Stimulated activated CD8-positive, alpha-beta memory T cell treated with anti-CD3 and anti-CD28 coated beads, Interleukin-15, amount 100 ng/mL, for 48 hours (primary cell): ENCODE measurements at places on chromosomes 7 and 10.

DNA sequence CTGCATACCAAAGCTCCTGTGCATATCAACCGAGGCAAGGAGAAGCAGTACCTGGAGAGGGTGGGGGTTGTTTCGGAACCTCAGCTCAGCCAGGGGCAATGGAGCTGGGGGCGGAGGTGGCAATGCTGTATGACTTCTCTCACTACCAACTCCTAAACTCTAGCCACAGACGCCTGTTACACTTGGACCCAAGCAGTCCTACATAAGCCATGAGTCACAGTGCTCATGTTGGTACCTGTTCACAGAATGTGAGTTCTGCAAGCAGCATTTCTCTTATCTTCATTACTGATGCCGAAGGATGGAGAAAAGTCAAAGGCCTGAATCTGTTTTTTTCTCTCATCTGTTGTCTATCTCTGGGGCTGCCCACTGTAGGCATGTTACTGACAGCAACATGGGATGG lies 3.2 kb upstream of the RAB18 start:
- DNase-seq: no peak

GRCh38 chr10:30893208-30893607 lies 138.5 kb downstream of the ZNF438 start:
- DNase-seq: no peak

DNA sequence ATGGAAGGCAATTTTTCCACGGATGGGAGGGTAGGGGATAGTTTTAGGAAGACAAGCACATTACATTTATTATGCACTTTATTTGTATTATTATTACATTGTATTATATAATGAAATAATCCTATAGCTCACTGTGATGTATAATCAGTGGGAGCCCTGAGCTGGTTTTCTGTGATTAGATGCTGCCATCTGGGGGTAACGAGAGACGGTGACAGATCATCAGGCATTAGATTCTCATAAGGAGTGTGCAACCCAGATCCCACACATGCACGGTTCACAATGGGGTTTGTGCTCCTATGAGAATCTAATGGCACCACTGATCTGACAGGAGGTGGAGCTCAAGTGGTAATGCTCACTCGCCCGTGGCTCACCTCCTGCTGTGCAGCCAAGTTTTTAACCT lies 103.9 kb upstream of the STK17A start:
- no peak for DNase-seq

DNA sequence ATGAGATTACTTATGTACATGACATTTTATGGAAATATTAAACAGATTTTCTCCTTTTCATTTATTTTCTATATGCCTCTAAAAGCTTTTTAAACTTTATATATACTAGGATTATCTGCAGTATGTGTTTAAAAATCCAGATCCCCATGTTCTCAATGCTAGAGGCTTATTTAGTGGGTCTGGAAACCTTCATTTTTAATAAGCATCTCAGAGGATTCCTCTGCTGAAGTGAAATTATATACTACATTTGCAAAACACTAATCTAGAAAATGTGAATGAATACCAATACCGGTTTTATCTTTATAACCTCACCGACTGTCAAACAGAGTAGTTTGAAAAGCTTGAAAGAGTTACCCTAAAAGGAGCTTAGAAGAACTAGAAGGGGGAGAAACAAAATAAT lies 863.8 kb upstream of the ZWINT start:
- DNase-seq: no peak

- no peak for DNase-seq
These were observed 84.7 kb downstream of the TMEM178B start for GRCh38 chr7:141158561-141158960.

- DNase-seq: no peak
These were observed 12.5 kb downstream of the ZNF365 start for GRCh38 chr10:62386356-62387320.

- DNase-seq: no peak
These were observed 3.7 kb upstream of the STK32C start for GRCh38 chr10:132311338-132311939.

GRCh38 chr7:411677-412312 lies 107.9 kb downstream of the PDGFA start:
- DNase-seq: no peak

- DNase-seq: no peak
These were observed 681.3 kb downstream of the TNS3 start for GRCh38 chr7:46900312-46901263.

DNA sequence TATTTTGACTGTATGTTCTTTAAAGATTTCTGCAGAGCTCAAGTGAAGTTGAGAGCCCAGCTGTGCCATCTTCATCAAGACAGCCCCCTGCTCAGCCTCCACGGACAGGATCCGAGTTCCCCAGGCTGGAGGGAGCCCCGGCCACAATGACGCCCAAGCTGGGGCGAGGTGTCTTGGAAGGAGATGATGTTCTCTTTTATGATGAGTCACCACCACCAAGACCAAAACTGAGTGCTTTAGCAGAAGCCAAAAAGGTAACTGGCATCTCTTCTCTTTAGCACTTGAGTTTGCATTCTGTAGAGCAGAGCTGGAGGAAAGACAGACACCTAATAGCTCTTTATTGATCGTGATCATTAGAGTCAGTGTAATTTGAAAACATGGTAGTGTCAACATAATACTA lies 33.7 kb downstream of the MCM10 start:
- DNase-seq: no peak

DNA sequence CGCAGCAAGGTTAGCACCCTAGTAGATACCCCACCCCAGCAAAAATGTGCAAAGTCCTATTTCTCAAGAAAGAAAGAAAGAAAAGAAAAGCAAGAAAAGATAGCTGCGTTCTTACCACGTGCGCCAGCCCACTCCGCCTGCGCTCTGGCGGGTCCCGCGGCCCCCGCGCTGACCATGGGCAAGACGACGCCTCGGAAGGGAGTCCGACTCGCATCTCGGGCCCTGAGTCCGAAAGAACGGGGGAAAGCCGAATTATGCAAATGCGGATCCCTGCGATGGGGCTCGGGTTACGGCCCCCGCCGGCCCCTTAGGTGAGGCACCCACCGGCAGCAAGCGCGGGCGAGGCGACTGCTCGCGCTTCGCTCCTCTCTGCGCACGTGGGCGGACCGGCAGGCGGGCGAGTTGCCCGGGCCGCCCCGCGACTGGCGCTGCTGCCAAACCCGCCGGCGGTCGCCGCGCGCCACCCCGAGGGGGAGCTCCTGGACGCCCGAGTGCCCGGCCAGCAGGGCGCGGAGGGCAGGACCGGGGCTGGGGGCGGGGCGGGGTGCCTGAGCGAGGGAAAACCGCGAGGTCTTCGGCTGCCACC lies 2.4 kb upstream of the EGR2 start:
- peak; percentile 60 for DNase-seq

- no peak for DNase-seq
These were observed 73.8 kb downstream of the SHOC2 start for GRCh38 chr10:110993024-110993693.

GRCh38 chr10:68296843-68297663 lies 34.8 kb upstream of the HNRNPH3 start:
- no peak for DNase-seq

DNA sequence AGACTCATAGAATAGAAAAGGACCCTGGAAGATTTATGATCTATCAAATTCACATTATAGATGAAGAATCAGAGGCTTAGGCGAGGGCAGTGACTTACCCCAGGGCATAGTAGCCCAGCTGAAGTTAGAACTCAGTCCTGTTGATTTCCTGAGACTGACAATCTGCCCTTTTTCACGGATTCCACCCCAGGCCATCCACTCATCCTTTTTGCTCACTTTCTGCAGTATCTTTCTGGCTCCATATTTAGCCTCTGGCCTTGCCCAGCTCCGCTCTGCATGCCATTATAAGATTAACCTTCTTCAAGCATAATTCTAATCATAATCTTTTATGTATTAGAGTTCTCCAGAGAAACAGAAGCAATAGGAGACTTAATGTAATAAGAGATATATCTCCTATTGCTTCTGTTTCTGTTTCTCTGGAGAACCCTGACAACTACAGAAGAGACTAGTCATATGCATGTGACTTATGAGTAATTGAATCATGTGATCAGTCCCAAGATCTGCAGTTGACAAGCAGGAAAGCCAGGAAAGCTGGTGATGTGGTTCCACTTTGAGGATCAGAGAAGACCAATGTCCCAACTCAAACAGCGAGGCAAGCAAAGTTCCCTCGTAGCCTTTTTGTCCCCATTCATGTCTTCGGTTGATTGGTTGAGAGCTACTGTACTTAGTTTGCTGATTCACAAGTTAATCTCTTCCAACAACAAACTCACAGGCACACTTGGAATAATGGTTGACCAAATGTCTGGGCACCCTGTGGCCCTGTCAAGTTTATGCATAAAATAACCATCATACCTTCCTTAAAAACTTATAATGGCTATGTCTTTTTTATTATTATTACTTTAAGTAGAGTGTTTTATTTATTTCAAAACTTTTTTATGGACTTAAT lies 412.1 kb downstream of the SUGCT start:
- no peak for DNase-seq

GRCh38 chr10:117408436-117409384 lies 33.5 kb upstream of the PDZD8 start:
- no peak for DNase-seq

DNA sequence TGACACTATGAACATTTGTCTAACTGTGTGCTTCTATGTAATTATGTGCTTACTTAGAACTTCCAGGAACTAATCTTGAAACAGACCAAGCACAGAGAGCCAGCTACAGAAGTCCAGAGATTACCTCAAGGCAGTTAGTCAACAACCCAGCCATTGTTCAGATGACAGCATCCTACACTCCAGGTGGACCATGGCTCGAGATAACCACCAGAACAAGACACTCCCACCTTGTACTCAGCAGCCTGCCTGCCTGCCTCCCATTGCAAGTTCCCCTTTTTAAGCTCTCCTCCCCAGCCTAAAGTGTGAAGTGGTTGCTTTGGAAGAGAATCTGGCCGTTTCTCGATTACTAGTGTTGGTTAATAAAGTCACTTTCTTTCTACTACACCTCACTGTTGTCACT lies 1080.6 kb upstream of the LRRN3 start:
- no peak for DNase-seq

GRCh38 chr7:28686418-28686800 lies 271.7 kb downstream of the TRIL start:
- DNase-seq: no peak

DNA sequence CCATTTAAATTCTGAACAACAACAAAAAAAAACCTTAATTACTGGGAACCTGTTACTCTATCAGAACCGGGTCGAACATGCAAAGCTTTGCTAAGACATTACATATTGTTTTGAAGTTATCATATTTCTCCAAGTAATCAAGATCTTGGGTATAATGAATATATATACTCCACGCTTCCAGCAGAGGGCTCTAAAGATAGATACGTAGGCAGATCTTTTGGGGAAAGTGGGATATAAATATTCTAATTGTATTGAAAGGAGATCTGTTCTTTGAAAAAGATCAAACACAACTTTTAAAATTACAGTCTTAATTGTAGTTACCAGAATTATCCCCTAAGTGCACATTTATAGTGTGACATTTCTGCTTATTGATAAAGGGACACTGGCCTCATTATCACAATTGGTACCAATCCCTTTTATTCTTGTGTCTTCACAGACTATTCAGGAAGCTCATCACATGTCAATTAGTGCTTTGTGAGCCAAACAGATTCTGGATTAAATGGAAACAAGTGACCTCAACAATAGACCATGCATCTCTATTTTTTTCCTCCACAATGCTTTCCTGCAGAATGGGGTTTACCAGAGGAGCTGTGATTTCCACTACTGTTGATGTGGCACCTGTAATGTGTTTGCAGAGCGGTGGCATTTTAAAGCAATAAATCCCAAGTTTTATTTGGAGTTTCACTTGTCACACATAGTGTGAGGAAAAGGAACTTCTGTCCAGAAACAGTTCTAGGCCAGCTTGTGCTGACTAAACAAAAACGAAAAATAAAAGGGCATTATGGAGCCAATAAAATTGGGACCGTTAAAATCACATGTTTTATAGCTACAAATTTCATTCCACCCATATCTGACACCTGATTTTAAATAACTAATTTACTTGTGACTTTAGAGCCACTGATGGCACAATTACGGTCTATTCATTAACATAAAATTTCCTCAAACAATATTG lies 122.4 kb downstream of the CTTNBP2 start:
- no peak for DNase-seq

DNA sequence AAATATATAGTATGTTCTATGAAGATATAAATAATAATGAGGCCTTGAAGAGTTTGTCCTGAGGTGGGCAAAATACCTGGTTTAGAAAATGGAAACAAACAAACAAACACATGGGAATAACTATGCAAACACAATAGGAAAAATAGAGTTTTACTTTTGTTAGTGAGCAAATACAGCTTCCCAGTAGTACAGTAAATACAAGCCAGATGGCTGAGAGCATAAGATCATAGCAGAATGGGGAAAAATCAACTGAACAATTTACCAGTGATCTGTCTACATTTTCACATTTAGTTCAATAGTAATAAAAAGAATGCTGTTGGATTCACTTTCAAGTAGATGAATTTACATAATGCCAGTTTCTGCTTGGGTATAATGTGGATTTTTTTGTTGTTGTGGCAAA lies 45.1 kb downstream of the ADD3 start:
- no peak for DNase-seq

- DNase-seq: no peak
These were observed 185.3 kb upstream of the PCLO start for GRCh38 chr7:83347945-83348444.

GRCh38 chr7:96388620-96389383 lies 66.9 kb upstream of the SLC25A13 start:
- no peak for DNase-seq

DNA sequence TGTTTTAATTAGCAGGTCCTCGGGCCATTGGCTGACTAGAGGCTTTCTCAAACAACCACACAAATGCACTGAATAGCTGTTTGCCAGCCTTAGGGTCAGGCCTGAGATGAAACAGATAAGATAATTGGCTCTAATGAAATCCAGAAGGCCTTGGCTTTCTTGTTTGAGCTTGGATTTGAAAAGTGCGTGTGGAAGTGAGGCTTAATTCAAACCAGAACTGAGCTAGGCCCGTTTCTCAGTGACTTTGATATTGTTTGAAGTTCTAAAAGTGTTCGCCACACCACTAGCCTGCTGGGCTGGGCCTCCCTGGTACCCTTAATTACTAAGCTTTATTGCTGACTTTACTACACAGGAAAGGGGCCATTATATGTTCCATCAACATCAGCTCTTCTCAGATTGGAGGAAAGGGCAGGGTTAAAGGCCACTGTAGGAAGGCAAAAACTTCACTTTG lies 270.6 kb downstream of the TWIST1 start:
- no peak for DNase-seq

- DNase-seq: no peak
These were observed 240.0 kb upstream of the RHOBTB1 start for GRCh38 chr10:61183967-61184366.

- DNase-seq: no peak
These were observed 145.9 kb downstream of the LRRC4 start for GRCh38 chr7:127885222-127885772.
